ENCODE measurements at places on chromosomes 3 and 15.

GRCh38 chr3:37138816-37139215 lies 35.6 kb downstream of the LRRFIP2 start:
- DNase-seq = peak; percentile 40

DNA sequence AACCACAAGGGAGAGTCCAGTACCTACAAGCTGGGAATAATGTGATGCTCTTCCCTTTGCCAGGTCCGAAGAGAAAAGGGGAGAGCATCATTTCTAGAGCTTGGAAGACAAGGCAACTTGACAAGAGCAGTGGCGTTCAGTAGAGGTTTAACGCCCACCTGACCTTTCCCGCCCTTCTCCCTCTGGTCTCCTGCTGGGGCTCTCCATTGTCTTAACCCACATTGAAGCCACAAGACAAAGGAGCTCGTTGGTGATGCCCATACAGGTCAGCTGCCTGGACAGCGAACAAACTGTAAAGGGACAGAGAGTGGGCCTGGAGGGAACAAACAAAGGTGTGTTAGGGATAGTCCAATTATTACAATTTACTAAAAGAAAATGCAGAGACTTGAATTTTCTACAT lies 13.1 kb upstream of the DUT start:
- no peak for DNase-seq

DNA sequence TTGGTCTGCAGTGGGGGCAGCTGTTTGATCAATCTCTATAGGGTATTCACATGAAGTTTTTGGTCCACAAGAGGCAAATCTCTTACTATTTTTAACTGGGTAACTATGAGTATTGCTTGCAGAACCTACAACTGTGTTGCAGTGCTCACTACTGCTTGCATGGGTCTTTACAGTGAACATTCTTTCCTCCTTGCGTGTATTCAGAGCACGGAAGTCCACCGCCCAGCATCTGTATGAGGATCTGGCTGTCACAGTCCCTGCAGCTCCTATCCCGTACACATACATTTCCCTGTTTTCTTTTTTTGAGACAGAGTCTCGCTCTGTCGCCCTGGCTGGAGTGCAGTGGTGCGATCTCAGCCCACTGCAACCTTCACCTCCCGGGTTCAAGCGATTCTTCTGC lies 449.9 kb downstream of the FGF12 start:
- no peak for DNase-seq

GRCh38 chr3:42419563-42419962 lies 9.2 kb upstream of the LYZL4 start:
- no peak for DNase-seq

DNA sequence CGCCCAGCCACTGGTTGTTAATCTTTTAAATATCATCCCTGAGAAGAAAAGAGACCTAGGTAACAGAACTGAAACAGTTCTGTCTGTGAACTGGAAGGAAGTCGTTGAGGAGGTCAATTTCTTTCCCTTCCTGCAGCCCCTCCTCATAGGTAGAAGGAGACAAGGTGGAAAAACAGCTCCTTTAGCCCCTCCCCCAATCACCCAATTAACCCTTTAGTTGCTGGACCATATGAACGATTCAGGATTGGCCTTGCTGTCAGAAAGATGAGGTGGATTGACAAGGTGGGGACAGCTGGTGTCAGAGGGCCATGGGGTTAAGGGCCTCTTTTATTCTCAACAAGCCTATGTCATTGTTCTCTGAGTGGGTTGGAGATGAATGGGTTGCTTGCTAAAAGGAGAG lies 36.0 kb upstream of the ZNF445 start:
- DNase-seq = no peak

DNA sequence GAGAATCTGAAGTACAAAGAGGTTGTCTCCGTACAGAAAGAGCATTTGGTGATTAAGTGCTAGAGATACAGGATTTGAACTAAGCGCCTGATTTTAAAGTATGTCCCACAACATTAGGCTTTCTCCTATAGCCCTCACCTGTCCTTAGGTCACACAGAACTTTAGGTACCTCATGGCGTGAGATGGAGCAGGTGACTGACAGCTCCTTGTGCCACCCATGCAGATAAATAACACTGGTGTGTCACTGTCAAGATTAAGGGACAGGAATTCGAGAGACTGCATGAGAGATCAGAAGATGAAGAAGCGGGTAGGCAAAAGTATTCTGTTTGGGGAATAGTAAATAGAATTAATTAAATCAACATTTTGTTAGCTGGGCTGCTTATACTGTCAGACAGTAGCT lies 1.1 kb downstream of the BLM start:
- DNase-seq = peak; percentile 49

GRCh38 chr15:29208352-29208751 lies 61.3 kb downstream of the NSMCE3 start:
- peak; percentile 59 for DNase-seq

DNA sequence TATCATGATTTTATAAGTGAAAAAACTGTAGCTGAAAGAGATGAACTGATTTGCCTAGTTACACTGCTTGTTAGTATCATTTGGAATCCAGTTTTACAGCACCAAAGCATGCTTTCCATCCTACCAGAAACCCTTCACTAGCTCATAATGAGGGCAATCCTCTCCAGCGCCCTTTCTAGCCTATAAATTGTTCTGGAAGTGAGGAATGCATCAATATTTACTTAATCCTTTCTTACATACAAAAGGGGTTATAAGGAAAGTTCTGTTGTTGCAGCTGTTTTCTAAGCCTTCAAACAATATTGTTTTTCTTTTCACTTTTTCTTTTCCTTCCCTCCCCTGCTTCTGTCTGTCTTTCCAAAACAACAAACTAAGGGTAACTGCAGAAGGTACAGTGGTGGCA lies 11.0 kb upstream of the PCCB start:
- DNase-seq = no peak

GRCh38 chr3:55455915-55456314 lies 31.2 kb downstream of the WNT5A start:
- DNase-seq = no peak

- no peak for DNase-seq
Measured at GRCh38 chr3:31752305-31753049, 219.8 kb downstream of the STT3B start.

GRCh38 chr15:68389936-68390817 lies 41.8 kb downstream of the ITGA11 start:
- DNase-seq = no peak

GRCh38 chr3:189863031-189863430 lies 231.8 kb downstream of the TP63 start:
- no peak for DNase-seq

GRCh38 chr3:185874119-185874518 lies 49.3 kb upstream of the IGF2BP2 start:
- DNase-seq = no peak

DNA sequence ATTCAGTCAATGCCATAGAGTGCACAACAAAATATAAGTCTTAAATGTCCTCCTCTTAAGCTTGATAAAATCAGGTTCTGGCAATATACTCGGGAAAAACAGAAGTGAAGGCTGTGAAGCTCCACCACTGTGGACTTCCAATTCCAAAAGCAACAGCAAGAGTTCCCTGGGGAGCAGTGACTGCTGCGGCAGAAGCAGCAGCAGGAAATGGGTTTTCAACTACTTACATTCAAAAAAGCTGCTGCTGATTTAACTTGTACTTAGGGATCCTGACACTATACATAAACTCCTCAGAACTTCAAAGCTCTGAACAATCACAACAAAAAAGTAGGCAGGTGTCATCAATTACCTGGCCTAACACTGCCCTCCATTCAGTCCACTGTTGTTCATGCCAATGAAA lies 4.7 kb downstream of the CEP152 start:
- peak; percentile 11 for DNase-seq

Measured in OCI-M1 (cell line).